Thoracic aorta (tissue), 2 donors: ENCODE measurements at places on chromosomes 7 and 10. TPM values are rescaled to one million over a fixed set of nuclear protein-coding genes. Genes with fewer than 3 reads are reported as not detected.

The FASTK gene
- 59.0 TPM for total RNA-seq

The SAP25 gene
- 1.1 TPM for total RNA-seq

The STAG3 gene
- total RNA-seq, result 0.95 TPM

The STEAP2 gene
- total RNA-seq, result 31.0 TPM

The CLRN3 gene
- total RNA-seq, result not detected

The SPDYE2 gene
- total RNA-seq, result not detected

The LIPJ gene
- total RNA-seq, result not detected

The ZNF488 gene
- total RNA-seq, result not detected

The POLL gene
- 37.0 TPM for total RNA-seq

The CTAGE8 gene
- total RNA-seq, result 2.1 TPM

The FGL2 gene
- 163 TPM for total RNA-seq

The PODXL gene
- 23.0 TPM for total RNA-seq

The POLR2J2 gene
- 14.3 TPM for total RNA-seq

The CCL24 gene
- not detected for total RNA-seq

The LIPA gene
- total RNA-seq, result 39.7 TPM

The DOCK1 gene
- 76.7 TPM for total RNA-seq

The AMPH gene
- total RNA-seq, result 5.3 TPM

The APBB1IP gene
- 9.2 TPM for total RNA-seq

The TBRG4 gene
- 47.8 TPM for total RNA-seq

The ICA1 gene
- 6.6 TPM for total RNA-seq

The SEMA3D gene
- total RNA-seq, result 18.5 TPM

The EPHB4 gene
- total RNA-seq, result 20.5 TPM

The SERPINE1 gene
- total RNA-seq, result 542 TPM

The ABCB4 gene
- total RNA-seq, result 8.7 TPM

The LHFPL3 gene
- total RNA-seq, result not detected

The TAS2R5 gene
- total RNA-seq, result 4.4 TPM

The TEX36 gene
- not detected for total RNA-seq

The OR2A1 gene
- total RNA-seq, result not detected

The WNT8B gene
- total RNA-seq, result not detected

The CUZD1 gene
- not detected for total RNA-seq

The RPEL1 gene
- not detected for total RNA-seq

The SLC39A12 gene
- total RNA-seq, result not detected

The RBP4 gene
- 23.1 TPM for total RNA-seq

The HERPUD2 gene
- total RNA-seq, result 24.3 TPM

The NPC1L1 gene
- 2.2 TPM for total RNA-seq

The ANKRD7 gene
- total RNA-seq, result 0.68 TPM
